ENCODE measurements at places on chromosomes 11 and 22. TPM values are rescaled to one million over a fixed set of nuclear protein-coding genes. Genes with fewer than 3 reads are reported as not detected.

CHRM1 gene
- 0.16 TPM for total RNA-seq

LINC01488 gene
- total RNA-seq, result 3.6 TPM

POU2AF2 gene
- not detected for total RNA-seq

PELI3 gene
- total RNA-seq, result 7.4 TPM

SCUBE1 gene
- total RNA-seq, result 0.05 TPM

CHEK2 gene
- 25.5 TPM for total RNA-seq

MYBPC3 gene
- not detected for total RNA-seq

ARFGAP3 gene
- total RNA-seq, result 45.1 TPM

ROBO4 gene
- total RNA-seq, result not detected

HPX gene
- total RNA-seq, result not detected

C11orf21 gene
- total RNA-seq, result not detected

LPXN gene
- total RNA-seq, result 10.3 TPM

DDI1 gene
- not detected for total RNA-seq

TTLL1 gene
- 6.2 TPM for total RNA-seq

UBQLNL gene
- total RNA-seq, result not detected

MAPK8IP1 gene
- total RNA-seq, result 14.3 TPM

Data from SK-MEL-5 (cell line).